ENCODE measurements at places on chromosomes 12 and 14.

DNA sequence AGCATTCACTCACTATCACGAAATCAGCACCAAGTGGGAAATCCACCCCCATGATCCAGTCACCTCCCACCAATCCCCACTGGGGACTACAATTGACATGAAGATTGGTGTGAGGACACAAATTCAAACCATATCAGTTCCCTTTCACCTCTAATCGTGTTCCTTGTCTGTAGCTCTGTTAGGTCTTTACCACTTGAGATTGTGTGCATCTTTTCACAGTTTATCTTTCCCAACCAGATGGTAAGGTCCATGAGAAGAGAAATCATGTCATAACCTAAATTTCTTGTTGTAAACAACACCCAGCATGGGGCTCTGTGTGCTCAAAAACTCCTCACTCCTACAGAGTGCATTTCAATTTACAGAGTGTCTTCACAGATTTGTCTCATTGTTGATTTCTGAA is 27.1 kb upstream of the PCED1B start:
- DNase-seq = no peak

- DNase-seq = no peak
Measured at GRCh38 chr12:29552994-29553748, 55.7 kb upstream of the OVCH1 start.

DNA sequence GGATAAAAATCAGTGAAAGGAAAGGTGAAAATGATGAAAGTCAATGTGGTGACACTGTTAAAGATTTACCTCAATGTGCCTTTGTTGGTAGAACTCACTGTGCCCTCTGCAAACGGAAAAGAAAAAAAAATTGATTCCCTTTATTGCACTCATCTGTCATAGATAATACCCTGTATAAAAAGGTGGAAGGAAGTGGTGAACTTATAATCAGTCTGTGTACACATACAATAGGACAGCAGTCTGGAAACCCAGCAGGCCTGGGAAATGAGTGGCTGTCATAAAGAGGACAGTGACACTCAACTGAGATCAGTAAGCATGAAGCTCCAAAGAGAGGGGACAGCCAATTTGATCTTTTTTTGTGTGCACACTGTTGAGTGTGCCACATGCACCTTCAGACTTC is 364.7 kb downstream of the NOVA1 start:
- no peak for DNase-seq

GRCh38 chr12:107448198-107448597 is 237.4 kb upstream of the PWP1 start:
- DNase-seq = peak; percentile 20

DNA sequence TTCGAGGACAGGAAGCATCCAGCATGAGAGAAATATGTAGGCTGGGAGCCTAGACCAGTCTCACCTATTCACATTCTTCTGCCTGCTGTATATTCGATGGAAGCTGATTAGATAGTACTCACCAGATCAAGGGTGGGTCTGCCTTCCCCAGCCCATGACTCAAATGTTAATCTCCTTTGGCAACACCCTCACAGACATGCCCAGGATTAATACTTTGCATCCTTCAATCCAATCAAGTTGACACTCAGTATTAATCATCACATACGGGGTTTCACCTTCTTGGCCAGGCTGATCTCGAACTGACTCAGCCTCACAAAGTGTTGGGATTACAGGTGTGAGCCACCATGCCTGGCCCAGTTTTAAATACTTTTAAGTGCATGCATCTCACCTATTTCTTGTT is 30.5 kb upstream of the SLC10A1 start:
- no peak for DNase-seq
